H54 (cell line): ENCODE measurements at places on chromosomes 3 and 15.

DNA sequence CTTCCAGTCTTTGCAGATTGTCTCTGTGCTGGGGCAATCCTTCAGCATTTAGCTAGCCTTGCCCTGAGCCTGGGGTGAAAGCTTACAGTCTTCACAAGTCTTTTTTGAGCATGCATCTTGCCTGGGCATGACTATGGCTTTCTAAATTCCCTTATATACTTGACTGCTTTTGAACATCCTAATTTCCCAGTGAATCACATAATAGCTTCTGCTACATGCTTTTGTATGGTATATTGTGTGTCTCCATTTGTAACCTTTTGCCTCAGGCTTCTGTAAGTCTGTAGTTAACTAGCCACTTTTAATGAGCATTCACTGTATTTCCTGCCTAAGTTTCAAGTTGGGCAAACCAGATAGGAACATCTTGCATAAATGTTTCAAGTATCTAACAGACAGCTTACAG is 76.8 kb downstream of the CHCHD4 start:
- DNase-seq, result no peak

DNA sequence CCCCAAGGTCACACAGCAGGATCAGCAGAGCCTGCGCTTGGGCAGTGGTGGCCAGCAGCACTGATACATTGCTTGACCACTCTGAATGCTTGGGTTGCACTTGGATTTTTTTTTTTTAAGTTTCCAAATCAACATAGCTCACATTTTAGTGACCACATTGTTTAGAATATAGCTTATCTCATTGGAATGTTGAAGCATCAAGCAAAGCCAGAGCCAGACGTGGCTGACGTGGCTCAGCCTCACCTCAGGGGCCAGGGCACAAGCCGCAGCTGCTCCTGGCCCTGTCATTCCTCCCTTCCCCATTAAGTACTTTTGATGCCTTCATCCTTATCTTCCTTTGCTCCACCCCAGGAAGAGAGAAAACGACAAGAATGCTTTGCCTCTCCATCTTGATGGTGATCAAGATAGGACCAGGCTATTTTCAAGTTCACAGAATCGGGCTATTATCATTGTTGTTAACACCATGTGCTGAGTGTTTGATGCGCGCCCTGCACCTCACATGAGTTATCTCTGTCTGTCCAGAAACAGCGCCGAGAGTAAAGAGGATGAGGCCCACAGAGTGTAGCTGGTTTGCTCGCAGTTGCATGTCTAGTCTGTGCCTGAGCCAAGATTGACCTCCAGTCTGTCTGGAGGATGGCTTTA is 75.8 kb downstream of the AAGAB start:
- peak; percentile 77 for DNase-seq

- no peak for DNase-seq
These were observed 728 bp downstream of the TRANK1 start for GRCh38 chr3:36944012-36944640.

- no peak for DNase-seq
These were observed 369.5 kb downstream of the MFSD1 start for GRCh38 chr3:159171333-159171732.

DNA sequence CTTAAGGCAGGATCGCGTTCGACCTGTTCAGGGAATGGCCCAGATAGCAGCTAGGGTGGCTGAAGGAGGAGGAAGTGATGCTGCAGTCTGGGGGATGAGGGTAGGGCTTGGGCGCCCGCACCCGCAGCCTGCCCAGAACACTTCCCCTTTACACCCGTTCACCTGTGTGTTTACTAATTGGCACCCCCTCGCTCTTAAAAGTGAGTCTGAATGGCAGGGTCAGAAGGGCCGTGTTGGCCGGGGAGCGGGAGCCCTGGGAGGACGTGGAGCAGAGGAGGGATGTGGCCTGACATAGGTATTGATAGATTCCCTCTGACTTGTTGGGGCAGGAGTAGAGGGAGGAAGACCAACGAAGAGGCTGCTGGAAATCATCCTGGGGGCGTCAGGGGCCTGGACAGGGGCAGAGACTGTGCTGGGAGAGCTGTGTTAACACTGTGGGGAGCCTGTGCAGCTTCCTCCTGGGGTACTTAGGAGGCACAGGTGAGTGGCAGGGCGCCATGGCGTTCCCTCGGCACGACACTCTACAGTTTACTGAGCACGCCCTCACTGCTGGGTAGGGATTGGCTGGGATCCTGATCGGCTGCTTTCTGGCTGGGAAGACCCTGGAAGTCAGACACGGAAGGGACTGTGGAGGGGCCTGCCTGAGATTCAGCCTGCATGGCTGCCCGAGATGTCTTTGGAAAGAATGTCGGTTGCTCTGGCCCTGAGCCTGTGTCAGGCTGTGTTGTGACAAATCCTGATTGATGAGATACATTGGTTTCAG is 51.7 kb downstream of the SLC6A6 start:
- DNase-seq, result no peak

GRCh38 chr3:48694610-48695392 is 9.1 kb upstream of the NCKIPSD start:
- DNase-seq, result peak; percentile 81

- no peak for DNase-seq
These were observed 61.0 kb downstream of the TPRA1 start for GRCh38 chr3:127529346-127530188.

DNA sequence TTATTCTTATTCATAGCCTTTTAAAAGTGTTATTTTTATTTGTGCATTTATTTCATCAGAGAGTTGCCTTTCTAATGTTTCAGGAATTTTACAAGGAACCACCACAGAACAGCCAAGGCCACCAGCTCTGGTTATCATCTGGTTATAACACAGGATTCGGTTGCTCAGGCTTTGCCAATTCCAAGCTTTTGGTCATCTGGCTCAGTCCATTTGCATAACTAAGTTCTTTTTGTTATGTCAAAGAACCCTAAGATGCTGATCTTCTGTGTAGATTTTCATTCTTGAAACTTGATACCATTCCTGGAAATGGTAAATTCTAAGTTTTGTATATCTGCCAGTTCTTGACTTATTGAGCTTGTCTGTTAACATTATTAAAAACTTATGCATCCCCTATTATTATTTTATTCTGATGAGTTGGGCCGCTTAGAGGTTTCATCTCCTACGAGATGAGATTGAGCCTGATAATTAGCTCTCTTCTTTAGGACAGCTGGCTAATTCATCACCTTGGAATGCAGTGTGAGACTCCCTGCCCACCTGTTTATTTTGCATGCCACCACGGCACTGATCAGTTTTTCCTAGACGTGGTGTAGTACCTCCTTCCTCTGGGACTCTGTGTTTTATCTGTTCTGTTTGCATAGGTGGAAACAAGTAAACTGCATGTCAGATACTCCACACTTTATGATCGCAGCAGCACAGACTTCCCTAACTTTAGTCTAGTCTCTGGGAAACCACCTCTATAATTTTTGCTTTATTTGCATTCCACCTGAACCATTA is 264.8 kb downstream of the SLCO3A1 start:
- no peak for DNase-seq

GRCh38 chr3:31879365-31879764 is 101.7 kb downstream of the OSBPL10 start:
- no peak for DNase-seq

DNA sequence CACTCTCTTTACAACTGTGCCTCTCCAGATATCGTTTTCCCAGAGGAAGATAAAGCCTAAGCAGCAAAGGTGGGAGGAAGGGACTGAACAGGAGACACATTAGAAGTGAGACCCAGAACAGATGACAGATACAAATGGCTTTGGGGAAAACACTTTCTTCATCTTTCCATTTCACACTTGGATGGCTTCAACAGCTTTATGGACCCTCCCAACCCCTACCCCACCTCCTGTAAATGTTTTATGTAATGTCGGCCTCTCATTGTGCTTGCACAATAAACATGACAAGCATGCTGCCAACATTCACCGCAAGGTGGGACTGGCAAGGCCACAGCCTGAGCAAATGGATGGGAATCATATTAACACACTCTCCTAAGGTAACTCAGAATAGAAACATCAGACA is 1088.6 kb downstream of the TUSC7 start:
- no peak for DNase-seq

DNA sequence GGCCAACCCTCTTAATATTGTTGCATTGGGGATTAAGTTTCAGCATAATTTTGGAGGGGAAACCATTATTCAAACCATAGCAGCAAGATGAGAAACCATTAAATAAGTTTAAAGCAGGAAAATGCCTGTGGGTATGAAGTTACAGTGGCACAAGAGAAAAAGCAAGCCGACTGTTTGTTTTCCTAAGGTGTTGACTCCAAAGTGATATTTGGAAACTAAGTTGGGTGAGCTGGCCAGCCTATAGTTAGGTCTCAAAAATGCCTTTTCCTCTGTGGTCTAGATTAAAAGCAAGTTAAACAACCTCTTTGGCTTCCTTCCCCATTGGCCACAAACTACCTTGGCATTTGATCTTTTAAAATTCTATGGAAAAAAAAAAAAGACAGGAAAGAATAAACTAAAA is 419.8 kb upstream of the AZI2 start:
- no peak for DNase-seq

GRCh38 chr15:85324202-85324601 is 56.2 kb upstream of the AKAP13 start:
- no peak for DNase-seq

DNA sequence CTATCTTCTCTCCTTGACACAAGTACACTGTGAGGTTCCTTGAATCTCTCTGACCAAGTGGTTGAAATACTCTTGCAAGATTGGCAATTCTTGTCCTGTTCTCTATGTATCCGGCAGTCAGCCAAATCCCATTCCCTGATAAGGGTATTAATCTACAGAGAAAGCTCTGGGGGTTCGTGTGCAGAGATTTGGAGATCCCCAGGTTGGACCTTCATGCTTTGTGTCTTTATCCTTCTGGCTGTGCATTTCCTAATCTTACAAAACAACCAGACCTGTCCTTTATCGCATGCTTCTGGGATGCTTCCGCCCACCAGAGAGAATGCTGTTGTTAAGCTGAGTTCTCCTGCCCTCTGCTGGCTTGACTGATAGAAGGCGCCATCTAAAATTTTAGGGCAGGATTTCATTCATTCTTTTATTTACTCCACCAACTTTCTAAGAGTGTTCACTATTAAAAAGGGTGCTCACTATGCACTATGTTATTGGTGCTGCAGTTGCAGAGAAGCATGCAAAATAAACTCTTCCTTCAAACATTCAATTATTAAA is 8.6 kb upstream of the SST start:
- peak; percentile 36 for DNase-seq

- peak; percentile 53 for DNase-seq
These were observed 33.8 kb upstream of the GREM1 start for GRCh38 chr15:32683906-32684584.

- no peak for DNase-seq
These were observed 374.2 kb upstream of the C2CD4B start for GRCh38 chr15:62539236-62539635.

GRCh38 chr3:189975391-189975990 is 145.2 kb downstream of the P3H2 start:
- DNase-seq, result no peak

DNA sequence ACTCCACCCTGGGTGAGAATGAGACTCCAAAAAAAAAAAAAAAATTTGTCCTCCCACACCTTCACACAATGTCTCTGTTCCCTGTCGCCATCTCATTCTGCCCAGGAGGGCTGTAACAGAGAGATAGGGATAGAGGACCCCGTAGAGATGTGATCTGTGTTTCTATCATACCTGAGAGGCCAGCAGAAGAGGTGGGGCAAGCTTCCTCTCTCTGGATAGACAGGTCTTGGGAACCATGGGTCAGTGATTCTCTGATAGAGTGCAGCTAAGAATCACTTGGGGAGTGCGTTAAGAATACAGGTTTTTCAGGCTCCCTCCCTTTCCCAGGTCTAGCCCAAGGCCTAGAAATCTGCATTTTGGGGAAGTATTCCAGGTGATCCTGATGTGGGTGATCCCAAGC is 8.3 kb downstream of the CA12 start:
- DNase-seq, result no peak

DNA sequence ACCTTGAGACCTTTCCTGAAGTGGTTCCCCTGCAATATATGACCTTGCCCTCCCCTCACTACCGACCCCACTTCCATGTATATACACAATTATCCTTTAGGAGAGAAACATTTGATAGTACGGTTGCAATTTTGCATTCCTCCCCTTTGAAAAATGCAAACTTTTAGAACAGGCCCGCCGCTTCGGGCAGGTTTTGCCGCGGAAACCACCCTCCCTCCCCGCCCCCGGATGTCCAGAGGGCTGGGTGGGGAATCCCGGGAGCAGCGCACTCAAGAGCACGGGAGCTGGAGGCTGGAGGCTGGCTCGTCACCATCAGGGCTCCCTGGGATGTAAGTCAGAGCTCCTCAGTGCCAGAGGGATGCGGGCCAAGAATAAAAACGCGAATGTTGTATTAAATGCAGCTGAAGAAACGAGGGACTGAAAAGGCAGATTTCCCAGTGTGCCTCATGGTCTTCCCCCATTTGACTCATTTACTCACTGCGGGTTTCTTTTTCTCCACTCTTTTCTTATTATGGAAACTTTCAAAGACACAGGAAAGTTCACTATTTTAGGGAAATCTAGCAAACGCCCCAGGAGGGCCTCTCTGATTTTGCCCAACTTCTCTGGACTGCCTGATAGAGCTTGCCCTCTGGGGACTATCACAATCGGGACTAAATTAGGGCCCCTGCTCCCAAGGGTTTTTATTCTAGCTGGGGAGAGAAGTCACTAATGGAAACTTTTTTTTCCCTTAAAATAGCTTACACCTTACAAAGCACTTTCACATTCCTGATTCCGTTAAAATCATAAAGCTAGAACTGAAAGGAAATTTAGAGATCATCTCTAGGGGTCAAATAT is 2.9 kb upstream of the USP3 start:
- no peak for DNase-seq

DNA sequence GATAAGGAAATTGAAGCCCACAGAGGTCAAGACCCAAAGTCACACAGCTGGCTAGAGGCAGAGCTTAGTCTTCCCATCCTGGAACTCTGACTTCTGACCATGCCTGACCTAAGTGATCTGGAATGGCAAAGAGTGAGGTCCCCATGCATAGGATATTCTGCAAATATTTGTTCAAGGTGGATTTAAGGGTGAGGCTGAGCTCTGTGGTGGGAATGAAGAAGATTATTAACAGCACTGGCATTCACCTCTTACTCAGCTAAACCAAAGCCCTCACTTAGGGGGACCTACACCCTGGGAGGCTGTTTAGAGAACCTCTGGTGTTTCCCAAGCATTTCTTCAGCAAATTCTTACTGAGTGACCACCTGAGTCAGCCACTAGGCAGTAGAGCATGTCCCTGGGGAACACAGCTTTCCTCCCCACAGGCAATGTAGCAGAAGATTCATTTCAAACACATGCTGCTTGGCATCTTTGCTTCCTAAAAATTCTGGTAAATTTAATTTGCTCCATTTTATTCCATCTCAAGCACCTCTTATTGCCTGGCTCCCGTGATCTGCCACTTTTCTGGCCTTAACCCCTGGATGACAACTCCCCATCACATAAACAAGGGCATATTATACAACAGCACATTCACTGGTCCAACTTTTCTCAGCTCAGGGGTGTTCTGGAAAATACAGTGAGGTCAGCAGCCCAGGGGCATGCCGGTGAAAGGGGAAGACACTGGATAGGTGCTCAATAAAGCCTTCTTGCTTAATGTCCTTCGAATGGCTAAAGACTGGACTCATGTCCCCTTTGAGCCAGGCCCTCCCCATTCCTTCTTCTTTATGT is 176.0 kb downstream of the ABHD5 start:
- no peak for DNase-seq

DNA sequence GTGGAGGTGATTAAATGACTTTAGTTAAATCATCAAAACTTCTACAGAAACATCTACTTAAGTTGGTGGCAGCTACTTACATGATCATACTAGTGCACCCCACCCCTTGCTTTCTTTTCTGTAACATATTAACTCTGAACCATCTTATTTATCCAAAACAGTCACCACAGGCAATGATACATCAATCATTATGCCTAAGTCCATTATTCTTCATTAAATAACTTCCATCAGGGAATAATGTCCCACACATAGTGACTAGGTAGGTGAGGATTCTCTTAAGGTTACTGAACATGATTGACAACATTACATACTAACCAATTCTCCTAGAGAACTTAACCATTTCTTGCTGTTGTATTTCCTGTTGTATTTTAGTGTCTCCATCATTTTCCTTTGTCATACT is 210.2 kb downstream of the NR1D2 start:
- no peak for DNase-seq
